ENCODE measurements at places on chromosomes 13 and 19.
A peak's percentile ranks its signal among the peaks of the same experiment; 100 is the strongest.

- DNase-seq = no peak
- peaks cover 4% of the 10 kb centered on the region for H3K27me3 ChIP-seq
- no peaks in the 10 kb centered on the region for H3K36me3 ChIP-seq
- peaks cover 25% of the 10 kb centered on the region for H3K4me1 ChIP-seq
- H3K27ac ChIP-seq = no peak overlapping the region
- H3K4me3 ChIP-seq = no peak overlapping the region
These were observed 227.5 kb upstream of the SERP2 start for GRCh38 chr13:44146138-44146537.

DNA sequence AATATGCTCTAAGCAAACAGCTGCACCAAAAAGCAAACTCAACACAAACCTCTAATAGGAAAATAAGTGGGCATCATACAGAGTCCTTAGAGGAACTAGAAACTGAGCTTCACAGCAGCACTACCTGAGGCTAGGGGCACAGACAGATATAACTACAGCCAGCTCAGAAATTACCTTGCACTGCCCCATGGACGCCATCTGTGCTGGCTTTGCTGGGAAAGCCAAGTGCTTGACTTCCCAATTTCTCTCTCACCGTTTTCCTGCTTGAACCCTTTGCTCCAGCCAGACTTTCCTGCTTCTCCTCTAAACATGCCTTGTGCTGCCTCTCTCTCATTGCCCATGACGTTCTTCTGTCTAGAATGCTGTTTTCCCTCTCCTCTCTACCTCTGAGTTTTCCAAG, 29.3 kb downstream of the MTUS2 start:
- H3K27me3 ChIP-seq = peaks cover 12% of the 10 kb centered on the region
- H3K4me1 ChIP-seq = no peaks in the 10 kb centered on the region
- H3K27ac ChIP-seq = no peak overlapping the region
- no peak for DNase-seq
- H3K4me3 ChIP-seq = no peak overlapping the region

DNA sequence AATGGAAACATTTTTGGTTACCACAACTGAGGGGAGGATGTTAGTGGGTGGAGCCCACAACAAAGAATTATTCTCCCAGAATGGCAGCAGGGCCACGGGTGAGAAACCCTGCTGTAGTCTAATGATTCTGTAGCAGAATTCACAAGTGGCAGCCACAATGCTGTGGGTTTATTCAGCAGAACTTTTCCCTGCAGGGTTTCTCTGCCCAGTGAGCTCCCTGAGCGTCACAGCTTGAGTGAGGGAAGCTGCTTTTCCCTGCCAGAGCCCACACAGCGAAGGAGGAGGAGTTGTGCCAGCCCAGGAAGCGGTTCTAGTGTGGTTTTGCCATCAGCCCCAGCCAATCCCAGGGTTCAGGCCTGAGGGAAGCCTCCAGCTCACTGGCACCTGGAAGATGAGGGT, 4.4 kb downstream of the ATP12A start:
- H3K27ac ChIP-seq = peak overlapping the region; percentile 66
- no peaks in the 10 kb centered on the region for H3K36me3 ChIP-seq
- H3K4me1 ChIP-seq = peaks cover 38% of the 10 kb centered on the region
- peaks cover 48% of the 10 kb centered on the region for H3K27me3 ChIP-seq

GRCh38 chr13:40109351-40109844, 453.9 kb downstream of the COG6 start:
- H3K4me1 ChIP-seq = peaks cover 29% of the 10 kb centered on the region
- H3K27me3 ChIP-seq = no peaks in the 10 kb centered on the region
- no peak for DNase-seq
- H3K27ac ChIP-seq = peak overlapping the region; percentile 5

DNA sequence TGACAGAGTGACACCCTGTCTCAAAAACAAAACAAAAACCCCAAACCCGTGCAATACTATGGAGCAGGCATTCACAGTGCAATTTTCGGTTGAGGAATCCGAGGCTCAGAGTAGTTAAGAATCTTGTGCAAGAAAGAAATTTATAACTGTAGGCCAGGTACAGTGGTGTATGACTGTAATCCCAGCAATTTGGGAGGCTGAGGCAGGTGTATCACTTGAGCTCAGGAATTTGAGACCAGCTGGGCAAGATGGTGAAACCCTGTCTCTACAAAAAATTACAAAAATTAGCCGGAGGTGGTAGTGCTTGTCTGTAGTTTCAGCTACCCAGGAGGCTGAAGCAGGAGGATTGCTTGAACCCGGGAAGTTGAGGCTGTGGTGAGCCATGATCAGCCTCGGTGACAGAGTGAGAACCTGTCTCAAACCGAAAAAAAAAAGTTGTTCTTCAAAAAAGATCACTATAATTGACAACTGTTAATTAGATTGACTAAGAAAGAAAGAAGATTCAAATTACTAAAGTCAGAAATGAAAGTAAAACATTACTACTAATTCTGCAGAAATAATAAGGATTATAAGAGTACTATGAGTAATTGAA, 12.9 kb downstream of the CEACAM1 start:
- peaks cover 20% of the 10 kb centered on the region for H3K4me1 ChIP-seq
- peaks cover 4% of the 10 kb centered on the region for H3K36me3 ChIP-seq
- no peak overlapping the region for H3K27ac ChIP-seq
- DNase-seq = no peak

DNA sequence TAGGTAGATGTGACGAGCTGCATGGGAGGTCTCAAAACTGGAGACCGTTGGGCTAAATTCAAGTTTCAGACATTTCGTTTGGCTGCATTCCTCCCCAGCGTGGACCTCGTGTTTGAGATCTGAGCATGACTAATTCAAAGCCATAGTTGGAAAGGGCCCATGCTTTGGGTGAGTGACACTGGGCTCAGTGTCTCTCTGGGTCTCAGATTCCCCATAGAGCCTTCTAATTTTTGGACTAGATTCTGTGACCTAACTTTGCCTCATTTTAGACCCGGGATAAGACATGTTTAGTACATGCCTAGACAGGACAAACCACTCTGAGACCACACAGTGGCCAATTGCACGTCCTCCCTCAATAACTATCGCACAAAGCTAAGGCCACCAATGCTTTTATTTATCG, 16.6 kb downstream of the CKM start:
- no peaks in the 10 kb centered on the region for H3K27me3 ChIP-seq
- DNase-seq = no peak
- no peak overlapping the region for H3K4me3 ChIP-seq
- H3K27ac ChIP-seq = no peak overlapping the region
- H3K4me1 ChIP-seq = no peaks in the 10 kb centered on the region
- H3K36me3 ChIP-seq = no peaks in the 10 kb centered on the region

DNA sequence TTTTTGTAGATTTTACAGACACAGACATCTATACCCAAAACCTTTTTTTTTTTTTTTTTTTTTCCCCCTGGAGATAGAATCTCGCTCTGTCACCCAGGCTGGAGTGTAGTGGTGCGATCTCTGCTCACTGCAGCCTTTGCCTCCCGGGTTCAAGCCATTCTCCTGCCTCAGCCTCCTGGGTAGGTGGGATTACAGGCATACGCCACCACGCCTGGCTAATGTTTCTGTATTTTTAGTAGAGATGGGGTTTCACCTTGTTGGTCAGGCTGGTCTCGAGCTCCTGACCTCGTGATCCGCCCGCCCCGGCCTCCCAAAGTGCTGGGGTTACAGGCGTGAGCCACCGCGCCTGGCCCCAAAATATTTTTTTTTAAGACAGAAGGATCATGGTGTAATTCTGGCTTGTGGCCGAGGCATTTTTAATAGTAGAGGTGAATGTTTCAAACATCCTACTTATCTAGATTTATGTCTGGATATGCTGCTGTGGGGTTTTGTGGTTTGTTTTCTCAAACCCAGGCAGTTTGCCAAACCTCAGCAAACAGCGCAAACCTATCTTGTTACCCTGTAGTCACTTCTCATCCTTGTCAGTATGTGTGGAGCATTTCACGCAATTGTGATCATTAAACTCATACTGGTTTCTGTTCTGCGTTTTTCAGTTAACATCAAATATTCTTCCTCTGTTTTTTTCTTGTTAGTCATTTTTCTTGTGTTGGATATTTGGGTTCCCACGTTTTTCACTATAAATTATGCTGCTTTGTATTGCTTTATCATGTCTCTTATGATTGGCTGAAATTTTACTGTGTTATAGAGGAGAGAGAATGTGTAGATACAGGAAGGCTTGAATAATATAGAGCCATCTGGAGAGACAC, 36.2 kb upstream of the GARRE1 start:
- peaks cover 31% of the 10 kb centered on the region for H3K4me1 ChIP-seq
- H3K36me3 ChIP-seq = peaks cover 55% of the 10 kb centered on the region
- DNase-seq = peak; percentile 55
- H3K4me3 ChIP-seq = peak overlapping the region; percentile 46
- H3K27me3 ChIP-seq = no peaks in the 10 kb centered on the region

- H3K27me3 ChIP-seq = peaks cover 41% of the 10 kb centered on the region
- H3K4me1 ChIP-seq = peaks cover 4% of the 10 kb centered on the region
- no peak overlapping the region for H3K4me3 ChIP-seq
- DNase-seq = peak; percentile 40
- H3K36me3 ChIP-seq = no peaks in the 10 kb centered on the region
- no peak overlapping the region for H3K27ac ChIP-seq
These were observed 13.8 kb downstream of the ATP12A start for GRCh38 chr13:24693862-24694471.

GRCh38 chr13:91714855-91715254, 316.4 kb downstream of the GPC5 start:
- H3K4me3 ChIP-seq = no peak overlapping the region
- no peak for DNase-seq
- H3K27me3 ChIP-seq = peaks cover 2% of the 10 kb centered on the region
- H3K4me1 ChIP-seq = no peaks in the 10 kb centered on the region

DNA sequence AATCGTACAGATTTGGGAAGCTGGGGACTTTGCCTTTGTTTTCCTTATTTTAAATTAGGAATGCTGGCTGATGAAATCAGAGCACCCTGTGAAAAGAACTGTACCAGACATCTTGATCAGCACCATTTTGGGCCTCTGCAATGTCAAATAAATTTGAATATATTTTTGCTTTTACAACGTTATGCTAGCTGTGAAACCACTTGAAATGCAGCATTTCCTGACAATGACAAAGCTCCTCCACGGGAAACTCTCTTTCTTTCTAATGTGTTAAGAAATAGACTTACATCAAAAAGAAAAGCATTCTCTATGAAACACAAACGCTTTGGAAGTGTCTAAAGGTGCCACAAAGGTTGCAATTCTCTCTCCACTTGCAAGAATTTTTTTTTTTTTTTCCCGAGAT, 47.1 kb upstream of the MAP3K10 start:
- H3K4me3 ChIP-seq = peak overlapping the region; percentile 63
- peaks cover 52% of the 10 kb centered on the region for H3K4me1 ChIP-seq
- H3K36me3 ChIP-seq = no peaks in the 10 kb centered on the region
- peak overlapping the region; percentile 88 for H3K27ac ChIP-seq
- H3K27me3 ChIP-seq = no peaks in the 10 kb centered on the region
- DNase-seq = no peak

GRCh38 chr19:41274802-41275201, 10.6 kb downstream of the HNRNPUL1 start:
- no peak for DNase-seq
- H3K36me3 ChIP-seq = peaks cover 77% of the 10 kb centered on the region
- H3K4me1 ChIP-seq = no peaks in the 10 kb centered on the region
- H3K27me3 ChIP-seq = no peaks in the 10 kb centered on the region
- H3K27ac ChIP-seq = no peak overlapping the region
- no peak overlapping the region for H3K4me3 ChIP-seq

DNA sequence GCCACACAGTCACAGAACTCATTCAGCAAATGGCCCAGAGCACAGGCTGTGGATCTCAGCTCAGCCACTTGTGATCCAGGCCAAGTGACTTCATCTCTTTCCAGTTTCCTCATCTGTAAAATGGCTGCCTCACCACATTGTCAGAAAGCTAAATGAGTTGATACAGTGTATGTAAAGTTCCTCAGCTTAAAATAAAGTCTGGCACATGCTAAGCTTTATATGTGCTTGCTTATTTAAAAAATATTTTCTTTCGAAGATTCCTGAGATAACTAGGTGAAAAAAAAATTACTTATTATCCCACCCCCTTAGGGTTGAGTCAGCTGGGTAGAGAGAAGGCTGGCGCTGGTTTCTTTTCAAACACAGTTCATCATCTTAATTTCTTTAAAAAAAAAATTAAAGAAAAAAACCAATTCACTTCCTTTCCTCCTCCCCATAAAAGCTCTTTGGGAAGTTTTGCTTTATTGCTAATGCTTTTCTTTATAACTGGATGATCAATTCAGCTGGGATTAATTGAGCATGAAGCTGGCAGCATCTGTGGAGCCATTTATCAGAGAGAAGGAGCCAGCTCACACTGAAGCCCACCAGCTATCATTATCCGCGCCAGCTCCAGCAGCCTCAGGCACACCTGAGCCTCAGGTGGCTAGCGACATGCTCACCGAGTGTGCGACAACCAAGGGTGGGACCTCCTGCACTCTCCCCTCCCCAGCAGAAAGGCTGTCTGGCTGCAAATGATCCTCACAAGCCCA, 354.9 kb downstream of the FOXO1 start:
- H3K27me3 ChIP-seq = no peaks in the 10 kb centered on the region
- H3K4me3 ChIP-seq = no peak overlapping the region
- H3K27ac ChIP-seq = no peak overlapping the region
- H3K36me3 ChIP-seq = peaks cover 1% of the 10 kb centered on the region
- DNase-seq = no peak

DNA sequence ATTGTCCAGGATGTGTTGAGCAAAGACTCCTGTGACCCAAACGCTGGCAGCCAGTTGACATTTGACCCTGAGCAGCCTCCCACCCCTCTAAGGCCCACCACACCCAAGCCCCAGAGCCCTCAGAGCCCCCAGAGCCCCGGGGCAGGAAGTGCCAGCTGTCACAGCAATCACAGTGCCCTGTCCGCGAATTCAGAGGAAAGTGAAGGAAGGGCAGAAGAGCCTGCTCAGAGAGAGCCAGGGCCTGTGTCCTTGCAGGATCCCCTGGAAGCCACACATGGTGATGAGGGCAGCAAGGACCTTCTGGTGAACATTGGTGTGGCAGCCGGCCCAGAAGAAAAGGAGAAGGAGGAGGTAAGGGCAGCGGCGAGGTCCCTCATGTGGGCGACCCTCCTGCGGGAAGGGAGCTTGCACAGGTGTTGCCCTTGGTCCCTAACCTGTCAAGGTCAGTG, 63.7 kb downstream of the SPATA13 start:
- H3K36me3 ChIP-seq = peaks cover 2% of the 10 kb centered on the region
- no peaks in the 10 kb centered on the region for H3K27me3 ChIP-seq
- H3K4me3 ChIP-seq = peak overlapping the region; percentile 46
- H3K4me1 ChIP-seq = peaks cover 40% of the 10 kb centered on the region
- no peak overlapping the region for H3K27ac ChIP-seq

DNA sequence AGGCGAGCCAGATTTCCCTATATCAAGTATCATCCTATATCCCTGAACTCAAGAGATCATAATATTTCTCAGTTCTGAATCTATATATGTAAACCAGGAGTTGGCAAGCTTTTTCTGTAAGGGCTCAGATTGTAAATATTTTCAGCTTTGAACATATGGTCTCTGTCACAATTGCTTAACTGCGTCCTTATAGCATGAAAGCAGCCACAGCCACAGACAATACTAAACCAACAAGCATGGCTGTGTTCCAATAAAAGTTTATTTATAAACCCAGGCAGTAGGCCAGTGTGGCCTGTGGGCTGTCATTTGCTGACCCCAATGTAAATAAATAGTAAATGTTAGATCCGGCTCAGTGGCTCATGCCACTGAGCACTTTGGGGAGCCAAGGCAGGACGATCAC, 12.2 kb upstream of the MYH14 start:
- no peak for DNase-seq
- H3K27me3 ChIP-seq = peaks cover 14% of the 10 kb centered on the region
- no peaks in the 10 kb centered on the region for H3K4me1 ChIP-seq
- H3K4me3 ChIP-seq = no peak overlapping the region
- H3K27ac ChIP-seq = no peak overlapping the region
- no peaks in the 10 kb centered on the region for H3K36me3 ChIP-seq
